8988T (cell line): ENCODE measurements at places on chromosomes 5 and 9.

DNA sequence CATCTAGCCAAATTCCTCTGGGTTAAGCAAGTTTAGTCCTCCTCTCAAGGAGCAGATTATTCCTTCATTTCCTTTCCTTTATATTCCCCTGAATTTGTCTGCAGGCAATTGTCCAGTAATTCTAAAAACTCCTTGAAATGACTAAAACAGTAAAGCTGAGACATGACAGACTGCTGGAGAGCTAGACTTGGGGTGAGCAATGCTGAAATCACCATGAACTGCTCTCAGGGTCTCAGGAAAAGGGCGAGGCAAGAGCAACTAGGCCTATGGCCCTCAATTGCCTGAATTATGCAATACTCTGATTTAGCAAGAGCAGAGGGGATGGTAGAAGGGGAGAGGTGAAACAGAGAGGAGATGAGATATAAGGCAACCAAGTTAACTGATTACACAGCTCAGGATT, 172.9 kb upstream of the NREP start:
- DNase-seq = no peak

GRCh38 chr9:110248361-110248760, 7.9 kb downstream of the TXN start:
- DNase-seq = no peak

GRCh38 chr9:98992885-98993569, 49.3 kb downstream of the COL15A1 start:
- DNase-seq = no peak

DNA sequence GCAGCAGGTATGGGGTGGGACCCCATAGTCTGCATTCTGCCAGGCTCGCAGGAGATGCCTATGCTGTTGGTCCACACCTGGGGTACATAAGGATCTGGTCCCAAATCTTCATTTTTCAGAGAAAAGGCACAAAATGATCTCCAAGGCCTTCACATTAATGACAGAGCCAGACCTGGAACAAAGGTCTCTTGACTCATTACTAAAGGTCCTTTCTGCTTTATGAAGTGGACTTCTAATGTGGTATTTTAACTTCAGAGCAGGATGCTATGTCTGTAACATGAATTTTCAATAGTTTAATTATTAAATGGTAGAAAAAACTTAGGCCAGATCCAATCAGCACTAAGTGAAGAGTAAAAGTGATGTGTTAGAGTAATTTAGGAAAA, 38.0 kb downstream of the DMGDH start:
- no peak for DNase-seq

GRCh38 chr5:174789596-174789995, 65.2 kb downstream of the MSX2 start:
- no peak for DNase-seq

DNA sequence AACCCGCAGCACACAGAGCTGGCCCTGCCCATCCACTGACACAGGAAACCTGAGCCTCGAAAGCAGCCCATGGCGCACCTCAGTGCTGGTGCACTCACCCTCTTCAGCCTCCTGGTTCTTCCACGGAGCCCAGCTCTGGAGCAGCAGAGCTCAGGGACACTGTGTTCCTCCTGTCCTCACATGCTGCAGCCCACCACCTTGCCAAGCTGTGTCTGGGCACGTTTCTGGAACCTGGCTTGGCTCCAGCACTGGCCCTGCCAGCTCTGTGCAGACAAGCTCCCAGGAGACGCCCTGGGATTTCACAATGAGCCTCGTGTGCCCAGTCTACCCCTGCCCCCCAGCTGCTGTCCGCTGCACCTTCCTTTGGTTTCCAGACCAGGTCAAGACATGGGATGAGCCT, 119.5 kb downstream of the SYK start:
- DNase-seq = no peak

DNA sequence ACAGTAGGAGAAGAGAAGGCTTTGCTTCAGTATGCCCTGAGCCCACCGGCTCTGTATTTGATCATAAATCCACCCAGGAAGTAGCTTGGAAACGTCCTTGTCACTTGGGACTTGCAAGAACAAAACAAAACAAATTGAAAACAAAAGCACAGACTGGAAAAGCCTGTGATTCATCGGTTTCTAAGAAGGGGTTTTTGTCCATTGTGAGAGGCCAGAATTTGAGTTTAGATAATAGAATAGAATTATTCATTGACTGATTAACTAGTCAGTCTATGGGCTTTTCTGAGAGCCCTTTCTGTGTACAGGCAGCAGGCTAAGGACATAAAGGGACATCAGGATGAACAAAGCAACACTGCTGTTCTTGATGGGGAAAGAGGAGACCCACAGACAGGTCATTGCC, 424.8 kb downstream of the IRX1 start:
- DNase-seq = no peak

DNA sequence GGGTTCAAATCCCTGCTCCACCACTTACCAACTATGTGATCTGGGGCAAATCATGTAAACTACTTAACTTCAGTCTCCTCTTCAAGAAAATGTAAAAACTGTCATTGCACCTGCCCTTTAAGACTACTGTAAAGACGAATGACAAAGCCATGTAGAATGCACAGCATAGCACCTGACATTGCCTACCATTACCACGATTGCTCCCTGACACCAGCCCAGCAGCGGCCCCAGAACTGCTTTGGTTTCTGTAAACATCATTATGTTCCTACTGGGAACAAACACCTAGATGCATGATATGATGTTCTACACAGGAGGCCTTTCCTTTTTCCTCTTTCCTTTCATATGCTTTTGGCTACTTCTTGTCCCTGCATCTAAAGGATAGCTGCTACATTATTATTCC, 23.1 kb upstream of the PLPP6 start:
- DNase-seq = no peak

DNA sequence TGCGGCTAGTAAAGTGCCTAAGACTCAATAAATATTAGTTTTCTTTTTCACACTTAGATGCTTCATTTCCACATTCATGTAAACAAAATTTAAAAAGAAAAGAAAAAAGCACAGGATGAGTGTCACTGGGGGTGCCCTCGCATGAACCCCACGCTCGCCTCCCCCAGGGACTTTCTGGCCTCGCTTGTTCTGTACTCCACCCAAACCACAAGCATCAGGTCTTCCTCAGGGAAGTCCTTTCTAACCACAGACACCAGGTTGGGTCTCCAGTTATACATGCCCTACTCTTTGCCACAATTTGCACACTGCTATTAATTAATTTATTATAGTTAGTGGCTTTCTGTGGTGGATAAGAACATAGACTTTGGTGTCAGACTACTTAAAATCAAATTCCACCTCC, 92.4 kb downstream of the RORB start:
- DNase-seq = no peak

DNA sequence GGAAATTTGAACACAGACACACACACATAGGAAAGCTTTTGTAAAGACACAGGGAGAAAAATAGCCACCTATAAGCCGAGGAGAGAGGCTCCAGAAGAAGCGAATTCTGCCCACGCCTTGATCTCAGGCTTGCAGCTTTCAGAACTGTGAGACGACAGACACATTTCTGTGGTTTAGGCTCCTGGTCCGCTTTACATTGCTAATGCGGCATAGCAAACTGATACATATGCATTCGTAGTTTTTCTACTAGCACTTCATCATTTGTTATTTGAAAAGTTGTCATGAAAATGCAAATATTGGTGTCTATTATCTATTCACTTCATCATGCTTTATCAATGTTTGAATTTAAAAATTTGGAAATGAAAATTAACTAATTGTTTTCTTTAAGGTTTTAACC, 674.9 kb downstream of the SEMA5A start:
- no peak for DNase-seq

DNA sequence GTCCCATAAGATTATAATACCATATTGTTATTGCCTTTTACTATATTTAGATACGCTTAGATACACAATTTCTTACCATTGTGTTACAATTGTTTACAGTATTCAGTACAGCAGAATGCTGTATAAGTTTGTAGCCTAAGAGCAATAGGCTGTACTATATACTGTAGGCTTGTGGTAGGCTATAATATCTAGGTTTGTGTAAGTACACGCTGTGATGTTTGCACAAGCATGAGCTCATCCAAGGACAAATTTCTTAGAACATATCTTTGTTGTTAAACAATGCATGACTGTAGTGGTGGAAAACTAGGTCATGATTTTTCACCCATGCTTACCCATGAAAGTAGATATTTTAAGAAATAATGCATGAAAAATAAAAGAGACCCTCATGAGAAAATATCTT, 509.4 kb upstream of the CDH18 start:
- no peak for DNase-seq
